ENCODE measurements at places on chromosomes 3 and 15.
A peak's percentile ranks its signal among the peaks of the same experiment; 100 is the strongest.

DNA sequence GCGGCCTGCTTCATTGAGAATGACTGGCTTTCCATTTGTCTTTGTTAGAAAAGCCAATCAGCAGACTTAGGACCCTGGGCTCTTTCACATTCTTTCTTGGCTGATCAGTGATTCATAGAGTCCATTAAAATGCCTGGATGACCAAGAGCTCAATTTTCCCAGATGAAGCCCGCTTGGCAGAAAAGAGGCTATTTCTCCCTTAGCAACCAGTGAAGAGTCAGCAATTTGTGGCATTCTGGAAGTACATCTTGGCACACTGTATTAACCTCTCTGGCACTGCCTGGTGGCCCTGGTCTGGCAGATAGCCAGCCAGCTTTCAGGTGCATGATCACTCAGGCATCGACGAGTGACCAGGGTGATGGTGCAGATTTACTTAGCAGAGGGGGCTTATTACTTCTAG is 145.7 kb upstream of the PLAAT1 start:
- DNase-seq, result no peak

GRCh38 chr15:47991357-47991756 is 129.4 kb upstream of the SLC24A5 start:
- no peak for DNase-seq

- peak; percentile 62 for DNase-seq
Measured at GRCh38 chr3:7978087-7978422, 523.6 kb upstream of the LMCD1 start.

DNA sequence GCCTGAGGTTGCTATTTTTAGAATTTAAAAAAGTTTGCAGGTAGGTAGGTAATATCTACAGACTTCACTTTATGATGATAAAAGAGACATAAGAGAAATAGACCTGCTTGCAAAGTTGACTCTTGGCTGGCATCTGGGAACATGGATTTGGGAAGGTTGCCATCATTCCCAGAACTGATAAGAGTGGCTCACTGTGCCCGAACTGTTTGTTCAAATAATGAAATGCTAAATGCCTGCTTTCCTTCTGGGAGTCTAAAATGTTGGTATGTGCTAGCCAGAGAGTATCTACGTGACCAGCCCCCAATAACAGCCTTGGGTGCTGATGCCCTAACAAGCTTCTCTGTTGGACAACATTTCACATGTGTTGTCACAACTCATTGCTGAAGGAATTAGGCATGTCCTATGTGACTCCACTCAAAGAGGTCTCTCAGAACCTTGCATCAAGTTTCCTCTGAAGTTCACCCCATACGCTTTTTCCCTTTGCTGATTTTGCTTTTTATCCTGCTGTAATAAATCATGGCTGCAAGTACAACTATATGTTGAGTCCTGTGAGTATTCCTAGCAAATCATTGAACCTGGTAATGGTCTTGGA is 95.5 kb downstream of the FHIT start:
- DNase-seq, result no peak

DNA sequence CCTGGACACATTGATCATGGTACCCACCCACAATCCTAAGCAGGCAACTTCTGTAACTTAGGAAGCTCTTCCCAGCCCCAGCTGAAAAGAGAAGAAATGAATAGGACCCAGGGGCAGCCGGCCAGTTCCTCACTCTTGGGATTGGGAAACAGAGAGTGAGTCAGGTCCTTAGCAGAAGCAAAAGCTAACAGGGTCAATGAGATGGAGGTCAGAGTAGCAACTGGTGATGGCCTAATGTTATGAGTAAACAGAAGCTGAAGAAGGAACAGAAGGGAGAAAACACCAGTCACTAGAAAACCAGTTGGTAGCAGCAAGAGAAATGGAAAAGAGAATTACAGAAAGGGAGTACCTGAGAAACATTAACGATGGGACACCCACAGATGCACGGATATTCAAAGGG is 20.0 kb downstream of the RIOX2 start:
- no peak for DNase-seq

DNA sequence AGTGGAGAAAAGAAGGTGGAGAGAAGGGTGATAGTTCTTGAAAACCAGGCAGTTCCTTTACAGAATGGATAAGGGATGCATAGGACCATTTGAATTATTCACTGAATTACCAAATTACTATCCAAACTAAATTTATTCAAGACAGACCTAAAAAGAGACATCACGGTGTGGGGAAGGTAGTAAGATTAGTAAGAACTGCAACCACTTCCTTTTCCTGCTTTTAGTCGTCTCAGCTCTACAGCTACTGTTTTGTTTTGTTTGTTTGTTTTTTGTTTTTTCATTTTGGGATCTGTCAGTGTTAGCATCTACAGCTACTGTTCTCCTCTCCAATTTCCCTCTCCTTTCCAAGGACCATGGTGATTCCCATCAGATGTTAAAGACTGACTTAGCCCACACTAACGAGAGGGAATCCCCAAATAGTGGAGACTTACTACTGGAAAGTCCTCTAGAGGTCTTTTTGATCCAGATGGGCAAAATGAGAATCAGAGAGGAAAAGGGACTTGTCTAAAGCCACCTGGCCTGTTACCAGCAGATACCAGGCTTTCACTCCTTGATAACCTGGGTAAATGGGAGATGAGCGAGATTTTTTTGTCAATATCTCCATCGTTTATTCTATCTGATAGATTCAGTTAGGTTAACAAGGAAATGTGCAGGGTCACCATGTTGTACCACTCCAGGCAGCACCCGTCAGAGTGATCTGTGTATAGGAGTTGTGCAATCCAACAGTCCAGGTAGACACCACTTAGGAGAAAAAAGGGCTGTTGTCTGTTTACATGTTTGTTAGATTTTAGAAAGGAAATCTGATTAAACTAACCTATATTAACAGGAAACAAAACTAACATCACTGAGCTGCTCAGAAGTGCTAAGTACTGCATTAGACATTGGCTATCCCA is 6.0 kb downstream of the HCLS1 start:
- no peak for DNase-seq

DNA sequence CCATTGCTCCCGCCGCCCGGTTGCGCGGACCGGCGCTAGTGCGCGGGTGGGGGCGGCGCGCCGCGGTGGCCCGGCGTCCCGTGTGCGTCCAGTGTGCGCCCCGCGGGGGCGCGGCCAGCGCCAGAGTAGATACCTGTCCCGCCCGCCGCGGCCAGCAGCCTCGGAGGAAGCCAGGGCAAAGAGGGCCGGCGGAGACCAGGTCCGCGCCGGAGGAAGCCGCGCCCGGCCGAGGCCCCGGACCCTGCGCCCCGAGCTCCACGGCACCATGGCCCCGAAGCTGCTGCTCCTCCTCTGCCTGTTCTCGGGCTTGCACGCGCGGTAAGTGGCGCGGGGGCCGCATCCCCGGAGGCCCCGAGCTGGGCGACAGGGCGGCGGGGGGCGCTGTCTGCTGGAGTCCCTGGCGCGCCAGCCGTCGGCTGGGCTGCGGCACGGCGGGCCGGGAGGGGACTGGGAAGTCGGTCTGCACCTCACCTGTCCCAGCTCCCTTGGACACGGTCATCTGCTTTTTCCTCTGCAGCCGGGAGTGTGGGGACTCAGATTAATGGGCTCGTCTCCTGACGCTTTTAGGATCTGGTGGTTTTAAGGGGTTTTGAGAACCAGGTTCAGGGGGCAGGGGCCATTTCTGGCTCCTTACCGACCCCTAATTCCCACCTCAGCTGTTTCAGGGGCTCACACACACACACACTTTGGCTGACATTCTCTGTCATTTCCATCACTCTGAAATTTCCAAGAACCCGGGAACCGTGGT is 464 bp downstream of the GABRG3 start:
- DNase-seq, result no peak

DNA sequence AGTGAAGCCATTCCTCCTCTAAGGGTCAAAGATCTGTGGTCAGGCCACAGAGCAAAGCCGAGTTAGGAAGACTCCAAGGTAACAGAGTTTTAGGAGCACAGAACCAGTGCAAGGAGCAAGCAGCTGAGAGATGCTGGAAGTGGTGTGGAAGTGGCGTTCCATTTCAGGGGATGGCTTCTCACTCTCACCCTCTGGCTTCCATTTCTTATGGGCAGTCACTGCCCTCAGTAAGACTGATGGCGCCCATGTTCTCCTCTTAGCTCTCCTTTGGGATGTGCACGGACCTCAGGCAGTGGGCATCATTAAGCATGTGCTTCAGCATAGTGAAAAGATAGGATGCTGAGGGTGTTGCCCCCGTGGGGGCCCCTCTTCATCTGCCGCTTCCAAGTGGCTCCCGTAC is 90.3 kb downstream of the ASB7 start:
- no peak for DNase-seq

- peak; percentile 78 for DNase-seq
Measured at GRCh38 chr3:52238761-52239701, at the start of gene TWF2. TWF2 (minus strand) TSS chr3:52239158; CDS start chr3:52239016, 142 bp downstream.

GRCh38 chr15:99250001-99250400 is 620 bp upstream of the TTC23 start:
- no peak for DNase-seq

- DNase-seq, result no peak
Measured at GRCh38 chr15:41079717-41080116, 36.4 kb downstream of the INO80 start.

DNA sequence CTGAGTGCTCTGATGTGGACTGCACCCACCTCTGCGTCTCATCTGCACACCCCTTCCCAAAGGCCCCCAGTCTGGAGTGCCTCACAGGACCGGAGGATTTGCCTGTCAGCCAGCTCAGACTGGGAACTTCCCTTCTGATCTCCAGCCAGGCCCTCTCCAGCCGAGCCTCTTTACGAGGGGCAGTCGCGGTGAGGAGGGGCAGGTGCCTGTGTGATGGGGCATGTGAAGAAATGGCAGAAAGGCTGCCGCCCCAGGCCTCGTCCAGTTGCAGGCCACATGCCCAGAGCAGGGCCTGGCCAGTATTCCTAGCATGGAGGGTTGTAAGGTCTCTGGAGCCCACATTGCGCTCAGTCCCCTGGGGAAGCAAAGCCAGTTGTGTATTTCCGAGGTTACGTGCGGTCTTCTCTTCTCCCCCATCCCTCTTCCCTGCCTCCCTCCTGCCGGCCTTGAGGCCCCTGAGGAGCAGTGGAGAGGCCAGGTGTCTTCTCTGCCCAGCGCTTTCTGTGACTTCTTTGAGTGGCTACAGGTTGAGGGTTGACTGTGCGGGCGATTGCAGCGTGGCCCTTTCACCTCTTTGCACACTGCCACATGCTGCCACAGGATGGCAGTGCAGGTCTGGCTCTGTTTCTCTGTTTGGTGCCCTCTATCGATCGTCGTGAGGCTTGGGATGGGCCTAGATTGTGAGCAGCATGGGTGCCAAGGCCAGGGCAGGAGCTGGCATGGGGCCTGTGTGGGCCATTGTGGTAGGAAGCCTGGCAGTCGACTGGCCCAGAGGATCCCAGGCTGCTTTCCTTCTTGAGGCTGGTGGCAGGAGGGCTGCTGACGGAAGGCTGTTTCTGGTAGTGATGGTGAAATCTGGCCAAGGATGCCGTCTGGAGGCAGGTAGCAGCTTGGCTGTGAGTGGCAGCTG is 5.3 kb downstream of the CLK3 start:
- DNase-seq, result peak; percentile 31

DNA sequence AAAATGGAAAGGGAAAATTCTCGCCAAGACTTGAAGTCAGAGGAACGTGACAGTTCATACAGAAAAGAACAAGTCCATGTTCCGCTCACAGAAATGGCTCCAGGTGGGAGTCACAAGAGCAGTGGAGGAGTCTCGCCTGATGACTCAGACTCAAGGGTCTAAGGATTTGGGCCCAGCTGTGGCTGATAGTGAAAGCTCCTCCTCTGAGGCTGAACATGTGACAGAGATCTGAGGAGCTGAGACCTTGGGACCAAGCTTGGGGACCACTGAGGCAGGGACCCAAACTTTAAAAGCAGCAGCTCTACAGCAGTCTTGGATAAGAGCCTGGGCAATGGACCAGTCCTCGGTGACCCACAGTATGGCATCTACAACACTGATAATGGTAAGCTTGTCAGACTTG is 9.3 kb upstream of the VEPH1 start:
- no peak for DNase-seq

- DNase-seq, result no peak
Measured at GRCh38 chr15:85311647-85312046, 68.8 kb upstream of the AKAP13 start.

GRCh38 chr15:37368961-37369360 is 268.6 kb upstream of the MEIS2 start:
- DNase-seq, result no peak

GRCh38 chr3:97810779-97811390 is 10.9 kb upstream of the CRYBG3 start:
- DNase-seq, result no peak

DNA sequence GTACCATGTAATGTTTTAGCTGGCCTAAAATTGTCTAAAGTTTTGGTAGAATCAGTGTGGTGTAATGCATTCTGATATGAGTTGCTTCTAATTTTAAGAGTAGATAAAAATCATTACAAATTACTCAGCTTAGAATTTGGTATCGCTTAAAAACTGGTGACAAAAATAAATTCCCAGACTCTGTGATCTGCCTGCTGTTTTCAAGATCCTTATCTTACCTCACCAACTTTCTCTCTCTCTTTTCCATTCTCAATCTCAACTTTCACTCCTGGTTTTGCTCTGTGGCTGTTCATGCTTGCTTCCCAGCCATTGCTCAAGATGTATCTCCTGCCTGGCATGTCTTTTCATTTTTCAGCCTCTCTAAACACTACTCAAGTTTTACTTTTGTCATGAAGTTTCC is 45.7 kb downstream of the TCF12 start:
- no peak for DNase-seq

DNA sequence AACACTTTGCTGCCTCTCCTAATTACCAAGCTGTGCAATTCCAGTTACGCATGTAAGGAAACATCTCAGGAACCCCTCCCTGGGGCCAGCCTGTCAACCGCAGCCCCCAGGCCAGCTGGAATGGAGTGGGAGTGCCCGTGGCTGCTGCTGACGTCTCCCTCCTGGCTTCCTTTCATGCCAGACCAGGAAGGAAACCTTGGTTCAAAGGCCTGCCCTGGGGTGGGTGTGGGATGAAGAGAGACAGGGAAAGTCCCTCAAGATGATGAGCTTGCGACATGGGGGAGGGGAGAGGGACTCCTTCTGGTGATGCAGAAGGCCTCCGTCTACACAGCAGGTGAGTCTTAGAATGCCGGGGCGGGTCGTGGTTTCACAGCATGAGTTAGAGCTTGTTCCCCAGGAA is 11.4 kb upstream of the CYP11A1 start:
- DNase-seq, result no peak

GRCh38 chr3:174191380-174191779 is 667.8 kb upstream of the NAALADL2 start:
- DNase-seq, result no peak

DNA sequence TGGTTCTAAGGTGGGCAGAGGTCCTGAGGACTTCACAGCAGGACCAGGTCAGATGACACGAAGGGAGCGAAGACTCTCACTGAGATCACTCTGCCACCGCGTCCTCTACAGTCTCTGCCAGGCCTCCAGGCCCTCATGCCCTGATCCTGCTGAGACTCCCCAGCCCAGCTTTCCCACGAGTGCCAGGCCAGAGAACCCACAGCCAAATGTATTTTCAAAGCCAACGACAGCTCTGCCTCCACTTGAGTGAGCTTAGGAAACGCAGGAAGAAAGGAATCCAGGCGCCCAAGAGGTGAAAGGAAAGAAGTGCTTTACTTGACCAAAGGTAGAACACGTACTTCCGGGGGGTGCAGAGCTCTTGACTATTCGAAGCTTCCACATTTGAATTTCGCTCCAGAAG is 275.0 kb downstream of the XXYLT1 start:
- DNase-seq, result no peak

GRCh38 chr3:11727207-11727606 is 83.5 kb upstream of the VGLL4 start:
- DNase-seq, result no peak

- DNase-seq, result no peak
Measured at GRCh38 chr15:63992300-63992699, 54.0 kb downstream of the DAPK2 start.

- no peak for DNase-seq
Measured at GRCh38 chr15:99605490-99605931, 39.7 kb downstream of the MEF2A start.

- DNase-seq, result no peak
Measured at GRCh38 chr3:177437513-177438337, 240.4 kb upstream of the TBL1XR1 start.
